Activated CD4-positive, alpha-beta T cell treated with anti-CD3 and anti-CD28 coated beads for 4 hours (primary cell): ENCODE measurements at places on chromosomes 3 and 15.
A peak's percentile ranks its signal among the peaks of the same experiment; 100 is the strongest.

GRCh38 chr3:9121366-9122001, 128.0 kb downstream of the SRGAP3 start:
- no peak for DNase-seq

DNA sequence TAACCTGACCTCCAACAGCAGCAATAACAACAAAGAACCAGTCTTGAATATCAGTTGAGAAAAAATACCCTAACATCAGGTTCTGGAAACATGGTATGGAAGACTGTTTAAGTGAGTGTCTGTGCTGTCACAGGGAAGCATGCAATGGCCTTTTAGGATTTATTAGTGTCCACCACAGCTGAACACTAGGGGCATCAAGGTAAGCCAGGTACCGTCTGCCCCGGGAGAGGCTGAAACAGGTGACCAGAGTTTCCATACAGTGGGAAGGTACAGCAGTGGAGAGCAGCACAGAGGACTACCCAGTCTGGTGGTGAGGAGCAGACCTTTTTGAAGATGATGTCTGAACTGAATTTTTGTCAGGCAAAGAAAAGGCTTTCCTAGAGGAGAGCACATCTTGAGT, 18.4 kb downstream of the ZDHHC23 start:
- no peak for DNase-seq

DNA sequence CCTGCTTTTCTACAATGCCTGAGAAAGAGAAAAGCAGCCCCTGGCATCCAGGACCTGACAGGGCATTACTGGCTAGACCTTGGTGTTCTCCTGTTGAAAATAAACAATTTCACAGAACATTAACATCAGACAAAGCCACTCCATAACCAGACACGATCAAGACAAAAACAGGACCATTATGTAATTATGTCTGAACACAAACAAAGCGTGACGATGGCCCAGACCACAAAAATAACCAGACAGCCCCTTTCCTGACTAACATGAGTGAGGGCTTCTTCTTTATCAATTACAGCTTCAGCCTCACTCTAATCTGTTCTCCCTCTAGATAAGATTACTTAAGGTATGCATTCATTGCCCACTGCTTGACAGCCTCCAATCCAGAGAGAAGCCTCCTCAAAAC, 172.7 kb upstream of the LMCD1 start:
- DNase-seq, result no peak

GRCh38 chr15:101115786-101116680, 135.8 kb downstream of the CHSY1 start:
- DNase-seq, result no peak

GRCh38 chr15:98955331-98955730, 52.3 kb downstream of the PGPEP1L start:
- no peak for DNase-seq

- DNase-seq, result no peak
Observed at GRCh38 chr3:151584566-151584965, 123.7 kb upstream of the IGSF10 start.

DNA sequence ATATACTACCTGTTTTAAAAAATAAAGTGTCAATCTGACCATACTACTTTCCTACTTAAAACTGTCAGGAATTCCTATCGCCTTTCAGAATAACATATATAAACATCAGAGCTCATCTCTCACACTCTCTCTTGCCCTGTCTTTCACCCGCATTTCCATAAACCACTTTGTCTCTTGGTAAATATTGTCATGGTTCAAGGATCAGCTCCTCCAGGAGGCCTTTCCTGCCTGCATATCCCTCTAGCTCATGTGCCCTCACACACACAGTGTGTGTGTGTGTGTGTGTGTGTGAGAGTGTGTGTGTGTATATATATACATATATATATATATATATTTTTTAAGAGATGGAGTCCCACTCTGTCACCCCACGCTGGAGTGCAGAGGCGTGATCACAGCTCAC, 6.7 kb downstream of the SUMF1 start:
- DNase-seq, result no peak

GRCh38 chr3:9897408-9898372, 5.0 kb upstream of the IL17RE start:
- DNase-seq, result no peak

DNA sequence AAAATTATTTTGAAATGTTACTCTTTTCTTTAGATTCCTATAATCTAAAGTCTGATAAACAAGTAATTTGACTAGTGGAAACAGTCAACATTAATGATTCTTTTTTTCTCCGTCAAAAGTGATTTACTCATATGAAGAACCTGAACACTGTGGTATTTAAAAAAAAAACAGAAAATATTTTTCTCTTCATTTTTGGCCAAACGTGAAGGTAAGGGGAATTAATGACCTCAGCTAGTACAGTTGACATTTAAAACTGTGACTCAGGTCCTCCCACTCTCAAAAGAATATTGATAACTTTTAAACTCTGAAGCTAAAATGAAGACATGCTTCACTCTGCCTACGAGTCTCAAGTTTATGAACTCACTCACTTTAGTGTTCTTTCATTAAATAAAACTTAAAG, 34.5 kb downstream of the TIGIT start:
- no peak for DNase-seq

GRCh38 chr3:151724576-151725562, 8.9 kb upstream of the AADACL2 start:
- no peak for DNase-seq

GRCh38 chr3:140443073-140443472, 234.8 kb upstream of the TRIM42 start:
- no peak for DNase-seq

DNA sequence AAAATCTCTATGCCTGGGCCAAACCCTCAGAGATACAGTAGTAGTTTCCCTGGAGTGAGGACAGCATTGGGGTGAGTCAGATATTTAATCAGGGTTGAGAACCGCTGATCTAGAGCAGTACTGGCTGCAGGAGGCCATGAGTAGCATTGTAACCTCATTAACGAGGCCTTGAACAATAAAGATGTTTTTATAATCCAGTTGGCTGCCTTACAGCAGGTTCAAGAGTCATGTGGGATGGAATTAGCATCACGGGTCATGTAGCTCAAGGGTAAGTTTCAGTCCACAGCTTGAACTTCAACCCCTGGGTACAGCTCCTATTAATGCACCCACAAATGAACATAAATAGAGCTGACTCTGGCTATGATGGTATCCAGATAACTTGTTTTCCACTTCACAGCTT, 5.1 kb downstream of the HPS3 start:
- no peak for DNase-seq

- no peak for DNase-seq
Observed at GRCh38 chr3:13111173-13111872, 38.1 kb upstream of the IQSEC1 start.

DNA sequence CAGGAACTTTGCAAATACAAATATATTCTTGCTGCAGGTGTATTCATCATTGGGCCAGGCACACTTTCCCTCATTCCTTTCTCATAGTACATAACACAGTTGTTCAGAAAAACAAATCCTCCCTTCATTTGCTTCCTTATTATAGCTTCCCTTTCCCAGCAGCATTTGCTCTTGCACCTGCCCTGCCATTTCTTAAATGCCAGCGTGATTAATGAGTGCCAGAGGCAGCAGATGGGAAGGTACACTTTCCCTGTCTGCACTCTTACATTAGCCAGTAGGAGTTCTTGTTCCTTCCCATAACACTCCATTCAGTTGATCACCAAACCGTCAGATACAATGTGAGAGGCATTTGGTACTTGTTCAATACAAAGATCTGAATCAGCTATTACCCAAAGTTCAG, 128.5 kb upstream of the GAP43 start:
- no peak for DNase-seq

GRCh38 chr15:67174864-67175573, 79.4 kb downstream of the AAGAB start:
- DNase-seq, result peak; percentile 36

DNA sequence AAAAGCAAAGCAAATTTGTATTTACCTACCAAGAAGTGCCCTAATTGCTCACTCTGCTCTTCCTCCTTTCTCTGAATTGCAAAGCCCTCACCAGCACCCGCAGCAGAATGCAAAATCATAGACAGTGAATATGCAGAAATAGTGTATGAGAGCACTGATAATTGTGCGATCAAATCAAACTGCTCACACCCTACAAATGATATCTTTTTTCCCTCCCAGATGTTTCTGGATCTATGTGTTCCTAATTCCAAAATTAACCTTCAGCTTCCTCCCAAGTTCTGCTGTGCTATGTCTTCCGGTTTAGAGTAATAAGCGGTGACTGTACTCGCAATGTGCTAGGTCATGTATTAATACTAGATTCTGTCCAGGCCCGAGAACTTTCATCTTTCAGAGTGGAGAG, 3.4 kb downstream of the GHSR start:
- no peak for DNase-seq

GRCh38 chr3:18445401-18446148, 20.4 kb upstream of the SATB1 start:
- DNase-seq, result peak; percentile 70

DNA sequence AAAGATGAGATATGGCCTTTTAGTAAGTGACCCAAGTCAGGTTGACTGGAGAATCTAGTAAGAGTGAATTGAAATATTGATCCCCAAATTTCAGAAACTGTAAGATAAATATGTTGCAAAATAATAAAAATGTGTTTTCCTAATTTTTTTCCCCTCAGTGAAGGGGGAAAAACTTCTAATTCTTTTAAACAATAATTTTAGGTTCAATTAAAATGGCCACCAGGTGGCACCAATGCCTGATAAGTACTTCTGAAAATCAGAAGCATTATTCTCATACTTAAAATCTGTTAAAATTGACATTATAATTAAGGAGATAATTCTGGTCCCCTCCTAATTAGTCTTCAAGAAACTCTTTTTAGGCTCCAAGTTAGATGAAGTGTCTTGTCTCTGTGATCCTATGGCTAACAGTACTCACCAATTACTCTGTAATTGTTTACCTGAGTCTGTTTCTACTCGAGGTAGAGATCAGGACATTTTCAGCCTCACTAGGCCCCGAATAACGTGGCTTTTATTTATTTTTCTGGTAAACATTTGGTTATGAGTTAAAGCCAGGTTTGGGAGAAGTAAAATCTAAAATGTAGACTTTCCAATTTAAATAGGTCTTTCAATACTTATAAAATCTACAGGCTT, 52.6 kb downstream of the NMD3 start:
- peak; percentile 34 for DNase-seq

- no peak for DNase-seq
Observed at GRCh38 chr3:25973122-25973521, 183.2 kb downstream of the OXSM start.

GRCh38 chr3:180199417-180199995, 162.8 kb upstream of the PEX5L start:
- DNase-seq, result no peak

GRCh38 chr3:4387210-4388204, 79.6 kb downstream of the SUMF1 start:
- DNase-seq, result no peak

DNA sequence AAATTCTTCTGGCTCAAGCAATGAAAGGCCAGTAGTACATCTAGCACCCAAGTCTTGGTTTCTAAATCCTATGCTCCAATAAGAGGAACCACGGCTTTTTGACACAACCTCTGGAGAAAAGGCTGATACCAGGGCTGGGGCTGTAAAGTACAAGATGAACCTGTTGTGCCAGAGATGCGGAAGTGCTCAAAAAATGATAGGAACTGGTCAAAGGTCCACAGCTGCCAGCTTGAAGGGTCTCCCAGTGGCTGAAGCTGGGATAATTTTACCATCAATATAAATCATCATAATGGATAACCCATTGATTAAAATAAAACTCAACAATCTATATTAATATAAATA, 558 bp upstream of the NCEH1 start:
- DNase-seq, result no peak

- no peak for DNase-seq
Observed at GRCh38 chr15:88127432-88127790, 129.1 kb downstream of the NTRK3 start.

DNA sequence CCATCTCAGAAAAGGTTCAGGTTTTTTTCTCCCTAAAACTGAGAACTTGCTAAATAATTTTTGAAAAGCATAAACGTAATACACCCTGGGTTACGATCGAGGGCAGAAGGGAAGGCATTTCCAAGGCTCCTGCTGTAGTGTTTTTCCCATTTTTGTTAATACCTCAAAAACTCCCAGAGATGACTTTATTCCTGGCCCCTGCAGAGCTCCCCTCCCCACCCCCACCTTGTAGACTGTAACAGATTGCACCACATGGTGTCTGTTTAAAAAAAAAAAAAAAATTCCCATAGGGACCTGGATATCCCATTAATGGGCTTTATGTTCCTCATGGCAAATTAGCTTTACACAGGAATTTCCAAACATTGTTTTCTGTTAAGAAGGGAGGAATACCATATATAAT, 38.2 kb downstream of the FEZF2 start:
- no peak for DNase-seq

DNA sequence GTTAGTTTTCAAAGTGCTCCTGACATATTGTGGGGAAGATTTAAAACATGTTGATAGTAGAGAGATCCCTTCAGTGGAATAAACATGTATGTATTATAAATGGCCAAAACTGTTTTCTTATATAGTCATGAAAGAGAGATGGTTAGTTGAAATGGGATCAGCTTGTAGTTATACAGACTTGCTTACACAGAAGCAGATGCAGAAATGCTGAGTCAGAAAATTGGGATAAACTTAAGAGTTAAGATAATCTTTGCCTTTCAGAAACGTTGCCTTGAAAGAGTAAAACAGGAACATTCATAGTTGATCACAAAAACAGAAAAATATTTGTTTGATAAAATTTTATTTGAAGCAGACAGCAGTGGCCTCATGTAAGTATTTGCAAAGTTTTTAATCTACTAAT, 433.2 kb upstream of the BCHE start:
- no peak for DNase-seq

DNA sequence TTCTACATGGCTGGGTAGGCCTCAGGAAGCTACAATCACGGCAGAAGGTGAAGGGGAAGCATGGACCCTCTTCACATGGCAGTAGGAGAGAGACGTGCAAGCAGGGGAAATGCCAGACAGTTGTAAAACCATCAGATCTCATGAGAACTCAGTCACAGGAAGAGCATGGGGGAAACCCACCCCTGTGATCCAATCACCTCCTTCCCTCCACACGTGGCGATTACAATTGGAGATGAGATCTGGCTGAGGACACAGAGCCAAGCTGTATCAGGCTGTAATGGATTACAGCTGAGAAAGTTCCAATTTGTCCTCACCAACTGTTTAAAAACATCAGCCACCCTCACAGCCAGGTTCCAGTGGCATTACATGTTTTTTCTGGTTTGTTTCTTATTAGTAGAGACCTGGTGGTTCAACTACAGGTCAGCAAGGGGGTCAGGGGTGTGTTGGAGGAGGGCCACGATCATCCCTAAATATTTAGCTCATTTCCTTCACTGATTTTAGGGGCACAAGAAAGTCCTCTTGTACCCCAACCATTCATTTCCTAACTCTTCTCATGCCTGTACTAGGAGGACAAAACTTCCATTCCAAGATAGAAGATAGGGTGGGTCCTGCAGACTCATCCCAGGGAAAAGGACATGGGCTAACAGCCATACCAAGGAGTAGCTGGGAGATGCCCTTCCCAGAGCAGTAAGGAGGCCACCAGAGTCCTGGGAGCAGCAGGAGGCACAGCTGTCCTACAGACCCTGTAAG, 54.4 kb downstream of the ANXA2 start:
- DNase-seq, result no peak

- DNase-seq, result no peak
Observed at GRCh38 chr3:46222435-46223161, 14.5 kb upstream of the CCR1 start.

- DNase-seq, result no peak
Observed at GRCh38 chr3:17581421-17582080, 160.9 kb downstream of the TBC1D5 start.
